ENCODE measurements at places on chromosomes 6 and 20. TPM values are rescaled to one million over a fixed set of nuclear protein-coding genes. Genes with fewer than 3 reads are reported as not detected.

HCRTR2 gene
- not detected for total RNA-seq

CTCFL gene
- not detected for total RNA-seq

NR2E1 gene
- total RNA-seq: not detected

OR5V1 gene
- total RNA-seq: not detected

FAM83B gene
- 7.5 TPM for total RNA-seq

KCNK17 gene
- total RNA-seq: 6.7 TPM

TREML1 gene
- not detected for total RNA-seq

ATP6V1G2 gene
- 3.8 TPM for total RNA-seq

BTNL2 gene
- total RNA-seq: not detected

MYCT1 gene
- total RNA-seq: 13.6 TPM

HNF4A gene
- not detected for total RNA-seq

LPIN3 gene
- 13.5 TPM for total RNA-seq

CHRNA4 gene
- total RNA-seq: not detected

CGA gene
- not detected for total RNA-seq

HLA-B gene
- total RNA-seq: 475 TPM

PEX3 gene
- total RNA-seq: 18.9 TPM
